ENCODE measurements at places on chromosomes 3 and 15.

GRCh38 chr15:29490747-29491471 lies 221.3 kb upstream of the NSMCE3 start:
- DNase-seq: no peak

- no peak for DNase-seq
These were observed 325.4 kb upstream of the AGTR1 start for GRCh38 chr3:148372206-148372875.

DNA sequence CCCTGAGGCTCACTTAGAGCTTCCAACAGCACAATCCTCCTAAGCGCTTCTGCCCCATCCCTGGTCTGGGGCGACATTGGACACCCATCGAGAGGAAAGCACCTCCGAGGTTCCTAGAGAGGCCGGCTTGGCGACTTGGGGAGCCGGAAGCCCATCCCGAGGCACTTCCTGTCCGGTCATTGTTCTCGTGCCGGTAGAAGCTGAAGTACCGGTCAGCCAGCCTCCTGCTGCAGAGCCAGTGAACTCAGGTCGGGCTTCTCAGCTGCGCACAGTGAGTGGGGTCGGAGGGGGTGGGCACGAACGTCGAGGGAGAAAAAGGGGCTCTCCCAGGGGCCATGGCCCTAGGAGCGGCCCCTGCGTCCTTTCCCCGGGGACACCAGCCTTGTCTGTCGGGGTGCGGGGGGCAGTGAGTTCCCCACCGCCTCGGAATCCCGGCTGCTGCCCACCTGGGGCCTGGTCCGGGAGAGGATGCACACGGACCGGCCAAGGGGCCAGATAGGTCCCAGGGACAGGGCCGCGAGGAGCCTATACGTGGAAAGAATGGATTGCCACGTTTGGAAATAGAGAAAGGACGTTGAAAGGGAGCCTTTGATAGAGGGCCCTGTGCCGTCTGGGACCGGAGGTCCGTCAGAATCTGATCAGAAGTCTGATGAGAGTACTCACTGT lies at the start of gene ZNF35:
ZNF35 (plus strand) TSS at position 169 of the 666 bp plus-strand sequence. CDS start 2,336 bp downstream, outside the sequence.
- peak; percentile 71 for DNase-seq

DNA sequence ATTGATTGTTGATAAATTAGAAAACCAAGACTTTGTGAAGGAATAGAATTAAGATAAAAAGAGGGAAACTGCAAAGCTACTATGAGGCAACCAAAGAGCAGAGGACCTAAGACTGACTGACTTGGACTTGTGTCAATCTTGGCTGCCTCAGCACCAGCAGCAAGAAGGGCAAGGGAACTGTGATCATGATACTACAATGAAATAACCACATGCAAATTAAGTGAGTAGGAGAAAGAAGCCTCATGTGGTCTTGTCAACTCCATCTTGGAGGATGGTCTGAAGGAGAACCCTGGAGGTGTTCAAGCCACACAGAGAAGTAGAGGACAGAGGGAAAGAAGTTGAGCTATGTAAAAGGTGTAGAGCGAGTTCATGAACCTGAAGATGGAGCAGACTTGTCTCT lies 47.3 kb upstream of the THRB start:
- no peak for DNase-seq

DNA sequence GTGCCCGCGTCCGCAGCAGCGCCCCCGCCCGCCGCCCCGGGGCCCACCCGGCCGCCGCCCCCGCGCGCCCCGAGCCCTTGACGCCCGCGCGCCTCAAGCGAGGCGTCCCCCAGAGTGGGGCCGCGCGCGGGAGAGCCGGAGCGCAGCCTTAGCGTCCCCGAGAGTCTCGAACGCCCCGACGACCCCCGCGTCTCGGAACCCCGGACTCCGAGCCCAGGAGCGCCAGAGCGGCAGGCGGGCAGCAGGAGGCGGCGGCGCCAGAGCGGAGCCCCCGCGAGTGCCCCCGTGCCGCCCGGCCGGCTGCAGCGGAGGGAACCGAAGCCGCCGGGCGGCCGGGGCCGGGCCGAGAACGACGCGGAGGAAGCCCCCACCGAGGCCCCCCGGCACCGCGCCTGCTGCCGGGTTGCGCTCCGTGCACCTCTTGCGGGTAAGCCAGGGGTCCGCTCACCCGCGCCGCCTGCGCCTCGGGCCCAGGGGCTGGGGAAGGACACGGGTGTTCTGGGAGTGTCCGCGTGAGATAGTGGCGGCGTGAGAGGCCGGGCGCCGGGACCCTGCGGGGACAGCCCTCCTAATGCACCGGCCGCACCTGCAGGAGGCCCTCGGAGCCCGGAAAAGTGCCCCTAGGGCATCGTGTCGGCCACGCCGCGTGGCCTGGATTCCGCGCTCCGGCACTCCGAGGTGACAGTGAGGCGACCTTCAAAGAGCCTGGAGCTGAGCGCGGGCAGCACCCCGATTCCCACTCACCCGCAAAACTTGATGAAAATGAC lies 52.0 kb upstream of the ULK4 start:
- DNase-seq: no peak

DNA sequence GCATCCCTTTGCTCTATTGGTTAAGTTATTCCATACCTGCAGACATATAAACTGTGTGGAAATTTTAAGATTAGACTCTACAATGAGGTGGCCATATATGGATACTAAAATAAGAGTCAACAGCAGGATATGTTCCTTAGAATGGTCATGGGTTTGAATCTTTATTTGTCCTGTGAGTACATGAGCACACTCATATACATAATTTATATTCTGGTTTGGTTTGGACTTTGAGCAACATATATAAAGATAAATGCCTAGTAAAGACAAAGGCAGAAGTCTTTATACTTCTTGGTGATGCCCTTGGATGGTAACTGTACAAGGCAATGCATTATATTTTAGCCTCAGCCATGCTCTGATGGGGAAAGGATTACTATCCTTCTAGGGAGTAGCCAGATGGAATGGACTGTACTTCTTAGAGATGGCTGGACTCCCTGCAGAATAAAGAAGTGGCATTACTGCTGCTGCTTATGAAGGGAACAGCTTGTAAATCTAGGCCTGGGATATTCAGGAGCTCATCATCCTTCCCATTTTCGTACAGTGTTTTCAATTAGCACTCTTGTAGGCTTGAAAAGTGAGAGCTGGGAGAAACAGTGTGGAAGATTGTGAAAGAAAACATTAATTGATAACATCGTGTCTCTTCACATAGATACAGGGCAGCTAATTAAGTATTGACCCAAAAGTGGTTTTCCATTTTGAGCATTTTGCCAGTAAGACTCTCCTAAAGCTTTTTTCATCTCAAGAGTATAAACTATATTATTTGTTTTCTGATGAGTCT lies 60.4 kb downstream of the HMG20A start:
- no peak for DNase-seq

GRCh38 chr15:86432861-86433260 lies 353.2 kb downstream of the AGBL1 start:
- DNase-seq: no peak

- DNase-seq: no peak
These were observed 38.6 kb downstream of the IGF1R start for GRCh38 chr15:98686983-98687382.

DNA sequence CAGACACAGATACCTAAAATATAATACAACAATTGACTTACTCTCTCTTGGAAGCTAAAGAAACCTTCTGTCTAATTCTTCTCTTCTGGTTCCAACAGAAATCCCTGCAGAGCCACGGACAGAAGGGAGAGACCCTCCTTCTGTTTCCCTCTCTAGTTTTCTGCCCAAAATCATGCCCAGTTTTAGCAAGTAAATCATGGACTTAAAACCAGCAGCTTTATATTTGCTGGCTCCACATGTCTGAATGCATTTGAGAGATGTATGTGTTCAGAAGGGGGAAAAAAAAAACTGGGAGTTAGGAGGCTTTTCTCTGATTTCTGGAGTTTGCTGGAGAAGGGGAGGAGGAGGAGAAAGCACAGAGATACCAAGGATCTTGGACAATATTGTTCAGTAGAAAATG lies 147.1 kb downstream of the LSAMP start:
- no peak for DNase-seq

DNA sequence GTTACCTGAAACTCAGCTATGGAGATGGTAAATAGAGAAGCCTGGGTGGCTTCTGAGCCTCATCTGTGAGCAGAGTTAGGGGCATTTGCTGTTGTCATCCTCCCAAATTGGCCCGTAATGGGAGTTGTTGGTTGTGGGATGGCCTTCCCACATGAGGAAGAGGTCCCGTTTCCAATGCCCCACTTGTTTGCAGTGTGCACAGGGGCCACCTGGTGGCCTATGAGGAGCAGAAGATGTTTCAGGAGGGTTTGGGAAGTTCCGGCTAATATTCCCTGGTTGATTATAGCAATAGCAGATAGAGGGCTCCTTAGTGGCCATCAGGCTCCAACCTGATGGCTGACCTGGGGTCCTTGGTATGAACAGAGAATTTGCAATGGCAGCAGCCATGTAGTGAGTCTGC lies 1546.5 kb downstream of the OTOL1 start:
- DNase-seq: no peak

- DNase-seq: no peak
These were observed 3.0 kb downstream of the ARHGAP31 start for GRCh38 chr3:119297169-119297568.

GRCh38 chr15:38163658-38164057 lies 89.0 kb upstream of the SPRED1 start:
- DNase-seq: no peak

DNA sequence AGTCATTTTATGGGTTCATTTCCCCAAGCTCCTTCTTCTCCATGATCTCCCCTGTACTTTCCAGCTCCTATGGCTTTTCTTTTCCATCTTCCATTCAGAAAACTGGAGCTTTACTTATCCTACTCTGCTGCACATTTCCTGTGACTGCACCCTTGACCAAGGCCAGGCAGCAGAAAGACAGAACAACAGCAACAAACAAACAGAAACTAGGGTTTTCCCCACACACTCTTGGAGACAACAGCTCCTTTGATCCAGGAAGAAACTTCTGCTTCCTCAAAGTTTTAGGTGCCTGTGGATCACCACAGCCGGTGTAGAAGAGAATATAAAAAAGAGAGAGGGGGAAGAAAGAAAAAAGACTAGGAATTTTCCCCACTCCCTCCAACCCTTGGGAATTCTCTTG lies 342.3 kb upstream of the CFAP20DC start:
- DNase-seq: no peak

GRCh38 chr15:42092398-42093318 lies 1.7 kb downstream of the PLA2G4D start:
- no peak for DNase-seq

DNA sequence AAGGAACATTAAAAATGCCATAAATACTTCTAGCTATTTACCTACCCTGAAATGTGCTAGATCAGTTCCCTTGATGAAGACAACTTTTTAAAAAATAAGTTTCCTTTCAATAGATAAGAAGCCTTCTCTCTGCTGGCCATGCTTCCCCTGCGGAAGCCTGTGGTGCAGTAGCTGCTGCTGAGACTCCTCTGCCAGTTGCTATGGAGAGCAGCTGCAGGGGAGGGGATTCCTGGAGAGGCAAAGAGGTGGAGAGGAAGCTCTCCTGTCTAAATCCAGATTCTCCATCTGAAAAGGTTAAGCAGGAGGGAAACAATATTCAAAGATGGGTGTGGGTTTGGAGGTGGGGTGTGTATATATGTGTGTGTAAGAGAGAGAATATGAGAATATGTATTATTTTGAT lies 69.8 kb upstream of the BFSP2 start:
- no peak for DNase-seq

- no peak for DNase-seq
These were observed 54.3 kb upstream of the MEF2A start for GRCh38 chr15:99511531-99511865.

DNA sequence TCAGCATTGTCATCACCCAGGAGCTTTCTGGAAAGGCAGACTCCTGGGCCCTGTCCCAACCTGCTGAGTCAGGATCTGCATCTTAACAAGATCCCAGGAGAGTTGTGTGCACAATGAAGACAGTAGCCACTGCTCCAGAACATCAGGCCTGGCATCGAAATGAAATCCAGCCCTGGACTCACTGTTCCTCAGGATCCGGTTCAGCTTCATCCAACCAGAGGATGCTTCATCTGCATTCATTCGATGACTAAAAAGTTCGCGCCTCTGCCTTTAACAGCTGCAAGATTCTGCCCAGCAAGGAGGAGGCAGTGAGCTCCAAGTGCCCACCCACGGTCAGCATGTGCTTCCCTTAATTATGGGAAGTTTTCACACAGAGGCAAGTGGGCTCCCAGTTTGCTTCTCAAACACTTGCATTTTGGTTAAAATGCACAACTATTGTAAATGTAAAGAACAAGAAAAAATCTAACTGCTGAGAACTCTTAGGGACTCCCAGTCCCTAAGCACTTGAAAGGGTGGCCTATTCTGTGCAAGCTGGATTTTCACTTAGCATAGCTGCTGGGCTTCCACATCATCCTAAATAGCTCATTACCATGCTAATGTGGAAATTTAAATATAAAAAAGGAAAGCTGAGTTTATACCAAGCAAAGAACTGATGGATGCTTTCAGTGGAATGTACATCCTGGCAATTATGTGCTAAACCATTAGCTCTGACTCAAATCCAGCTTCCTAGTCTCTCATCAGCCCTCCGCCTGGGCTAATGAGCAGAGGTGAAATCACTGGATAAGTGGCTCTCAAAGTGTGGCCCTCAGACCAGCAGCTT lies 25.5 kb upstream of the ESYT3 start:
- DNase-seq: no peak
